ENCODE measurements at places on chromosomes 16 and 17.

GRCh38 chr16:28208824-28209223, 2.9 kb downstream of the XPO6 start:
- DNase-seq: no peak

DNA sequence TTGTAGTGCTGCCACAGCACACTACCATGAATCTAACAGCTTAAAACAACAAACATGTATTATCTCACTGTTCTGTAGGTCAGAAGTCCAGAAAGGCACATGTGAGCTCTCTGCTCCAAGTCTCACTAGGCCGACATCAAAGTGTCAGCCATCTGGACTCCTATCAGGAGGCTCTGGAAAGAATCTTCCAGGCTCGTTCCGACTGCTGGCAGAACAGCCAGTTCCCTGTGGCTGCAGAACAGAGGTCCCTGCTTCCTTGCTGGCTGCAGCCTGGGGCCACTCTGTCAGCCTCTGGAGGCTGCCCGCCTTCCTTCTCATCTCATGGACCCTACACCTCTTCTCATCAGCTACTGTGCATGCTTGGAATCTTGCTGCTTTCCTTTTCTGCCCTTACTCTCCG, 168.9 kb downstream of the CBLN1 start:
- no peak for DNase-seq

DNA sequence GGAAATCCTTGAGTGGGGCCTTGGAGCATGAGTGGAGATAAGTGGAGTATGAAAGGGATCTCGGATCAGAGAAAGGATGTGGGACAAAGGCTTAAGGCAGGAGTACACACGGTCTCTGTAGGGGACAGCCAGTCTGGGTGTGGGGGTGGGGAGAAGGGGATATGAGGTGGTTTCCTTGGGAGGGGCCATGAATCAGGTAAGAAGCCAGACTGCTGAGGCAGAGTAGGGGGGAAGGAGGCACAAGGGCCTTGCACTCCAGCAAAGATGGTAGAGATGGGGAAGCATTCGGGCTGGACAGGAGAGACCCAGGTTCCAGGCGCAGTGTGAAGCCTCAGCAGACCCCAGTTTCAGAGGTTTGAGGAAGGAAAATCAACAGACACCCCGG, 1.6 kb downstream of the HSD11B2 start:
- no peak for DNase-seq

DNA sequence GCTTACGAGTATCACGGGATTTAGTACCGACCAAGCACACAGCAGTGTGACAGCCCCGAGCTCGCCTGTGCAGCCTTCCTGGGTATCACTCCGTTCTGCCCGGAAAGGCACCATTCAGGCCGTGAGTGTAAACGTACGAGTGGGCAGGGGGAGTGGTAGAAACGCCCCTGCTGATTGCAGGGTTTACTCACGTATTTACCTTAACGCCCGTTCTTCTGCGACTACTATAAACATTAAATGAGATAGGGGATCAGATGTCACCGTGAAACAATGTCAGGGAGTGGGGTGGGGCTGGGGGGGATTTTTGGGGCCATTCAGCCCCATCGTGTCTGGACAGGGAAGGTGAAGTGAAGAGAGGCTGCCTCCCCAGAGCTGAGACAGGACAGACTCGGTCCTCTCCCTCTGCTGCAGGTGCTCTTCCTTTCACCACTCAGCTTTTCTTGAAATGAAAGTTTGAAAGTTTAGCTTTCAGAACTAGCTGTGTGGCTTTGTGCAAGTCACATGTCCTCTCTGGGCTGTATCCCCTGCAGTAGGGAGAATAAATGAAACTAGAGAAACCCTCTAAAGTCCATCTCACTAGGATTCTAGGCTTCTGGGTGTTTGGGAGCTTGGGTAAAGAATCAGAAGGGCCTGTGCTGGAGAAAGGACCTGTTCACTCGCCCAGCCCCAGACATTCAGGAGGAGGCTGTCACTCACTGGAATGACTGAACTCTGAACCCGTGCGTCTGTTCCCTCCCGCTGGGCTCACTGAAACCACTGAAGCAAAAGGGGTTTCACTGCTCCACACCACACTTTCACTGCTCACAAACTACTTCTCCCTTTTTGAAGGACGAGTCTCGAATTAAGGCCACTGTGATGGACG, 66.7 kb downstream of the RPA1 start:
- DNase-seq: no peak

GRCh38 chr17:14346801-14347200, 45.9 kb downstream of the HS3ST3B1 start:
- DNase-seq: no peak

DNA sequence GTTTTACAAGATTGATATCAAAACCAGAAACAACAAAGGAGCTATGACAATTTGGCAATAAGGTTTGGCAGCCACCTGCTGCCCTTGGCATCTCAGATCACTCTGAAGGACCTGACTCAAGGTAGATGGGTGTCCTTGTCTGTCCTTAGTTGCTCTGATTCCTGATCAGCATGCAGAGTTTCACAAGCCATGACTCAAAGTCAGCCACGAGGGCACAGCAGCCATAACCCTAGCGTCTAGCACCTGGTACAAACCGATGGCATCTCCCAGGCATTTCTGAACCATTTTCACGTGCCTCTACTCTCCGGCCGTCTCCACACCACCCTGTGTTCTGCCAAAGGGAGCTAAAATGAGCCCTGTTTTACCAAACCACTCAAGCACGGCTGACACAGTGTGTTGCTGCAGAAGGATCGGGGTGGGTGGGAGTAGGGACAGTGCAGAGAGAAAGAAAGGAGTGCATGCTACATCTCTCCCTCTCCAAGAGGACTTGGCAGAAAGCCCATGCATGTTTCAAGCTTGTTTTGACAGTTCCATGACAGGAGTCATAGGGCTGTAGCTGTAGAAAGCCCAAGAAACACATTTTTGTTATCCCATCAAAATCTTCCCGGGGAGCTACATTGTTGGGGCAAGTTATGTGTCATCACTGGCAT, 297.3 kb downstream of the ABCC12 start:
- no peak for DNase-seq

DNA sequence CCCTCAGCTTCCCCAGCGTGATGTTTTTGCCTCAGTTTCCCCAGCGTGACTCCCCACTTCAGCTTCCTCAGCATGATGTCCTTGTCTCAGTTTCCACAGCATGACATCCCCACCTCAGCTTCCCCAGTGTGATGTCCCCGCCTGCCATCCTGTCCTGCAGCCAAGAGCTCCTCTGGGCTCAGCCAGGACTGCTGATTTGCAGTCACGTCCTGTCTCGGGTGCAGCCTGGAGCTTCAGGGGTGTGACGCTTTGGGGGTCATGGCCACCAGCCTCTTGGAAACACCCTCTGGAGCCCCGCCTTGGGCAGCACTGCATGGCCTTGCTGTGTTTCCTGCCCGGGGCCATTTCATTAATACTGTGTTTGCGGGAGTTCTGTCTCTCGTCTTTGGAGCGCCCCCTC, 16.5 kb upstream of the NUDT16L1 start:
- no peak for DNase-seq

DNA sequence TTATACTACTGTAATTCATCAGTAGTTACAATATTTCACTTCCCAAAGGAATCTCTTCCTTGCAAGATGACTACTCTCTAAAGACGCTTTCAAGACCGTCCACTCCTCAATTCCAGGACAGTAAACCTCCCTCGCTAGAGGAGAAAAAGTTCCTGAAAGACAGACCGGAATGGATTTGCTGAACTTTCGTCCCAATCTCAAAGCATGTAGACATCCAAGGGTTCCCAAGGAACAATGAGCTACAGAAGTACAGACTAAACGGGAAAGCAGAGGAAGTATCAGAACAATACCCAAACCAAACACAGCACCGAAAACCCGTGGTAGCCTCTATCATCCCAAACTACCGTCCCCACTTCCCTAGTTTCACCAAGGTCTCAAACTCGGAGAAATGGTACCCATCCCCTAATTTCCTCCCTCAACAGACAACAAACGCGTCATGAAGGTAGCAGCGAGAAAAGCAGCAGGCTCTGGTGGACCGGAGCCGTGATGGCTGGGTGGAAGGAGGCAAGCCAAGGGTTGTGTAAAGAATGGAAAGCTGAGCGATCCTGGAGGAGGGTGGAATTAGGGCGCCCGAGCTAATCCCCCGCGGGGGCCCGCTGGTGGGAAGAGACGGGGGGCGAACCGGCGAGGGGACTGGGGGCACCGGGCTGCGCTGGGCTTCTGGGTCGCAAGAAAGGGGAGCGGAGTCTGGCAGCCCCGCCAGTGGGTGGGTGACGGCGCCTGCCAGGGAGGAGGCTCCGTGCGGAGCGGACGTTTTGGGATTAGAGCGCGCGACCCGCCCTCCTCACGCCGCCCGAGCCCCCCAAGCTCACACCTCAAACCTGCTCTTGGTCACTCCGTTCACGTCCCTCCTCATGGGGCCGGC, 647 bp downstream of the FBXL20 start:
- peak; percentile 47 for DNase-seq

- DNase-seq: no peak
Observed at GRCh38 chr16:28895609-28896008, 17.3 kb downstream of the ATP2A1 start.

Data from DMS53 (cell line).